ENCODE measurements at places on chromosomes 1 and 21.

DNA sequence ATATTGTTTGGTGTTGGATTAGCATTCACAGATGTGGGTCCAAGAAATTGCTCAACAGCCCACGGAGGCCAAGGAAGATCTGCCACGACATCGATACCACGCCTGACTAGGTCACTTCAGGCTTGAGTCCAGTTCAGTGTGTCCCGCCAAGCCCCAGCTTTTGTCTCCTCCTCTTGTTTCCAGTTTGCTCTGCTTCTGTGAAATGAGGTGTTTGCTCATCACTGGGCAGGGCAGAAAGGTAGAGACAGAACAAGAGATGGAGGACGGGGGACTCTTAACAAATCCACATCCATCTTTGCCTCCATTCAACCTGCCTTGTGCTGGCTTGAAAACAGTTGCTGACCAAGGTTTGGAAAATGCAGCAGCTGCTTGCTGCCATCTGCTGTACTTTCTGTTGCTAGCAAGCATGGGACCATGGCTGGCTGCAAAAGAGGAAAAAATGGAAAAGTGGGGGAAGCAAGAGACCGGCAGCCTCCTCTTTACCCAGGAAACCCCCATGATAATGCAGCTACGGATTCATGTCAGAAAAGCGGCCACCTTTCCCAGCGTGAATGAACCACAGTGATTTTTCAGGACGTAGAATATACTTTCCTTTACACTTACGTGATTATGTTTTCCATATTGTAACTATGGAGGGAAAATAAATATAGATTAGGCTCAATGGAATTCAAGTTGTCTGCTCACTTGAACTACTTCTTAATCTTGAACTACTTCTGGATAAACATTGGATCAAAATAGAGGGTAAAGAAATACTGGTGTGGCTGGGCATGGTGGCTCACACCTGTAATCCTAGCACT lies 80.2 kb upstream of the GREM2 start:
- DNase-seq: no peak

DNA sequence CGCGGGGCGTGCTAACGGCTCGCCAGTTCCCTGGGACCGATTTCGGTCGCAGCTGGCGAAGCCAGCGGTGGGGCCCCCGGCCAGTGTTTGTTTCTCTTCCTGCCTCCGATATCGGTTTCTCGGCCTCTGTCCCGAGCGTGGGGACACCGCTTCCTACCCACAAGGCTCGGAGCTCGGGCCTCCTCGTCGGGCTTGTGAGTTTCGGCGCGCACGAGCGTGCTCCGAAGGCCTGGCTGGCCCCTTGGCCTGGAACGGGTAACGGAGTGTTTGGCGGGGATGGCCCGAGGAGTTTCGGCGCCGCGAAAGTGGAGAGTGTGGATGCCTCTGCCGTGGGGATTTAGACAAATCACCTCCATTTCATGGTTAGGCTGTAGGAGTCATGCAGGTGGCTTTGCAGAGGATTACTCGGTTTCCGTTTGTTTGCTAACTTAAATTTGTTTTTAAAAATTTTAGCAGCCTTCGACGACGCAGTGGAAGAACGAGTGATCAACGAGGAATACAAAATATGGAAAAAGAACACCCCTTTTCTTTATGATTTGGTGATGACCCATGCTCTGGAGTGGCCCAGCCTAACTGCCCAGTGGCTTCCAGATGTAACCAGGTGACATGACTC lies 559 bp downstream of the RBBP4 start:
- DNase-seq: no peak

- no peak for DNase-seq
Measured at GRCh38 chr1:57163325-57163724, 197.5 kb upstream of the C8B start.

- no peak for DNase-seq
Measured at GRCh38 chr1:208045463-208046260, 134.7 kb upstream of the CD34 start.

DNA sequence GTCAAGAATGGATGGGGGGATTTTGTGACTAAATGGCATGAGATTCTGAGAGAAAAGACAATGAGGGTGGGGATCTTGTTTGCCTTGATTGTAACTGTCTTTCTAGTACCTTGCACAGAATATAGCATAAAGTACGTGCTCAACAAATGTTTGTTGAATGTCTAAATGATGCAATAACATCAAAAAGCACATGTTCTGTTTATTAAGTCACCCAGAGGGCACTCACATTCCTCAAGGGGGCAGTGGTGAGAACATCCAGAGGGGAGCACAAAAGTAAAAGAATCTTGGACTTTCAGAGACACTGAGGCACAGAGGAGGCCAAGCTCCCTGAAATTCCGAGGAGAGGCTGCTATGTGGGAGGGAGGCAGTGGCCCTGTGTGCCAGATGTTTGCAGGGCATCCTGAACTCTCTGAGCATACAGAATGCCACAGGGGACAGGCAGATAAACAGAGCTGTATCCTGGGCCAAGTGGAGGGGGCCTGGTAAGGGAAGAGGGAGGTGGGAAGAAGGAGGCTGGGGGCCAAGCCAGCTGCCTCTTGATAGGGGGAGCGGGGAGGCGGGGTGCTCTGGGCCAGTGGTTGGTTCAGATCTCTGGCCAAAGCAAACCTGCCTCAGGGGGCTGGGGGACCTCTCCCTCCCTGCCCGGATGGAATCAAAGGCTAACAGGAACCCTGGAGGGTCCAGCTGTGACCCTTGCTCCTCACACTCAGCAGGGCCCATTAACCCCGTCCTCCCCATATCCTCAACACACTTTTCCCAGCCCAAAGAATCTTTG lies 6.5 kb upstream of the ATP1A2 start:
- no peak for DNase-seq

- DNase-seq: no peak
Measured at GRCh38 chr21:16532840-16533239, 803.1 kb downstream of the USP25 start.

- DNase-seq: no peak
Measured at GRCh38 chr1:175268720-175269119, 76.1 kb upstream of the KIAA0040 start.

- no peak for DNase-seq
Measured at GRCh38 chr1:107122225-107122624, 18.6 kb upstream of the NTNG1 start.

- DNase-seq: no peak
Measured at GRCh38 chr1:25615563-25616094, 962 bp upstream of the MAN1C1 start.

DNA sequence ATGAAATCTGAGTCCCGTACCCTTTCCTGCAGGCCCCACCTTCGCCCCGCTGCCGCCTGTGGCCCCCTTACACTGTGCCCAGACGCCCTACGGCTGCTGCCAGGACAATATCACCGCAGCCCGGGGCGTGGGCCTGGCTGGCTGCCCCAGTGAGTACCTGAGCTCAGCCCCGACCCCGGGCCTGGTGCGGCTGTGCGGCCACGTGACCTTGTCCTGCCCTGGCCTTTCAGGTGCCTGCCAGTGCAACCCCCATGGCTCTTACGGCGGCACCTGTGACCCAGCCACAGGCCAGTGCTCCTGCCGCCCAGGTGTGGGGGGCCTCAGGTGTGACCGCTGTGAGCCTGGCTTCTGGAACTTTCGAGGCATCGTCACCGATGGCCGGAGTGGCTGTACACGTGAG lies 25.2 kb downstream of the AGRN start:
- DNase-seq: no peak

DNA sequence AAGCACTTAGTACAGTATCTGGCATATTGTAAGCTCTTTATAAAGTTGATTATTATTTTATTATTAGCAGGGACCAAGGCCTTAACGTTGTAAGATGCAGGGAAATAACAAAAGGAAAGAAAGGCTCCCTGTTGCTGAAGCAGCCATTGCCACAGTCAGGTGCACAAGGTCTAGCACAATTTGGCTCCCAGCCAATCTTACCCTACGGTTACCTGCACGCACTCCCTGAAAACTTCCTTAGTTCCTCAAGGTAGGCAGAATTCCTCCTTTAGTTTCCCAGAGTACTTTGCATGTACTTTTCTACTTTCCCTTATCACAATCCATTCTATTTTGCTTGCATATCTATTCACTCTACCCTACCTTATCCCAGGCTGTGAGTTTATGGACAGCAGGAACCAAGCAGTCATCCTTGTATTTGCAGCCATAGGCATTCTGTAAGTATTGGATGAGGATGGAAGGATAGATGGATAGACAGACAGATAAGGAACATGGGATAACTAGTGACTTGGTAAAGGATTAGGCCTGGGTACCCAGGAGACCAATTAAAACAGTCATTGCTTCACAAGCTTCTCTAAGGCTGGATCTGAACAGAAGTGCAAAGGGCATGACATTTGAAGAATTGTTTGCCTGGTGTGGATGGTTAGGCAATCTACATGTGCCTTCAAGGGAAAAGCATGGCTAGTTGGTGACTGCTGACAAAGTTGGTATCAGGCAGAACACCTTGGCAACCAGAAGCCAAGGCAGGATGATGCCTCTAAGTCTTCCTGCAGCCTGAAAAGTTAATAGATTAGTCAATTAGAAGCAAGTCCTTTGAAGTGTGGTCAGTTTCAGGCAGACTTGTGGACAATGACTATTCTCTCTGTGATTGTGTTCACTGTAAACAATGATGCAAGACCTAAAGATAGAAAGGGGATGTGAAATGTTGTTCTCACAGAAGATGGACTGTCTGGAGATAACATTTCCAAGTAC lies 20.8 kb upstream of the JAK1 start:
- DNase-seq: no peak

DNA sequence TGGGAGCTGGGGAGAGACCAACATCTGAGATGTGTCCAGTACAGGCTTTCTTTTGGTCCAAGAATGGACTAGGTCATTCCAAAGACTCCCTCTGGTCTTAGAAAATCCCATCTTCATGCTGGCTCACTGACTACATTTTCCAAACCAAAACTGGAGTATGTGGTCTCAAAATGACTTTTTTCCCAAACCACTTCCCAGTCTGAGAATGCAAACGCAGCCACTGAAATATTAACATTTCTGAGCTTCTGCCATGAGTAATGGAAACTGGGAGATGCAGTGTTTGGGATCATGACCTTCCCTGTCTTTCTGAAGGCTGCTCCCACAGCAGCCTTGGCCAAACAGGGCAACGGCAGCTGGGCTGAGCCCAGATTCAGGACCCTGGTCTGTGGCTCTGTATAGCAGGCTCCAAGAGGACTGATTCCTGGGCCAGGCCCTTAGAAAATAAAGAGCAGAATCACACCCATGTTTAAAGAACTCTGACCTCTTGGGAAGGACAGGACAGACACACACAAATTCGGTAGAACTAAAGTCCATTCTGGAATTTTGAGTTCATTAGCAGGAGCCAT lies 62.1 kb upstream of the CNTN2 start:
- DNase-seq: no peak

DNA sequence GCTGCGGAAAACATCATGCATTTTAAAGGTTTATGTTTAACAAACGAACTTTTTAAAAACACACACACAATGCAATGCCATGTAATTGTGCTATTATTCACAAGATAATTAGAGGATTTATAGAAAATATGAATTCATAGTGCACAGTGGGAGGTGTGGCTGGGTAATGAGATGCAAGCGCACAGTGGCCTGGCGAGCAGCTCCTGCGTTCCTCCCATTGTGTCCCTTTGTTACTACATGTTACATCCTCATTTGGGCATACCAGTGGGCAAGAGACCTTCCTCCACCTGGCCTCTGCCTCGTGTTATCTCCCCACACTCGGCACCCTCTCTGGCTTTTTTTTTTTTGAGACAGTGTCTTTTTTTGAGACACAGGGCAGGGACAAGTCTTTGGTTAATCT lies 30.0 kb upstream of the TENT5B start:
- DNase-seq: no peak

DNA sequence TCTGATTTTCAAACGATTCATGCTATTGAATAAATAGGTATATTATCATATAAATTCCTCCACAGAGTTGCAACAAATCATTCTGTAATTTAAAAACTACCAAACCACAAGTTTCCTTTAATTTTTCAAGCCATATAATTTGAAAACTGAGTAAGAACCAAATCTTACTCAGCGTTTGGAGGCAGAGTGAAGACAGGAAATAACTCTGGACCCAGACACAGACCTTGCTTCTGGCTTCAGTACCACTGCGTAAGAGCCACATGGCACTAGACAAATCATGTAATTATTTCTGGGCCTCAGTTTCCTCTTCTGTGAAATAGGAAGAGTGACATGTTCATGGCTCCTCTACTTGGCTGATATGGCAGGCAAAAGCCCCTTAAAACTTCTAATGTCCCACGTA lies 82.4 kb downstream of the SMYD2 start:
- DNase-seq: no peak

- no peak for DNase-seq
Measured at GRCh38 chr1:183218971-183219615, 33.0 kb downstream of the LAMC2 start.

DNA sequence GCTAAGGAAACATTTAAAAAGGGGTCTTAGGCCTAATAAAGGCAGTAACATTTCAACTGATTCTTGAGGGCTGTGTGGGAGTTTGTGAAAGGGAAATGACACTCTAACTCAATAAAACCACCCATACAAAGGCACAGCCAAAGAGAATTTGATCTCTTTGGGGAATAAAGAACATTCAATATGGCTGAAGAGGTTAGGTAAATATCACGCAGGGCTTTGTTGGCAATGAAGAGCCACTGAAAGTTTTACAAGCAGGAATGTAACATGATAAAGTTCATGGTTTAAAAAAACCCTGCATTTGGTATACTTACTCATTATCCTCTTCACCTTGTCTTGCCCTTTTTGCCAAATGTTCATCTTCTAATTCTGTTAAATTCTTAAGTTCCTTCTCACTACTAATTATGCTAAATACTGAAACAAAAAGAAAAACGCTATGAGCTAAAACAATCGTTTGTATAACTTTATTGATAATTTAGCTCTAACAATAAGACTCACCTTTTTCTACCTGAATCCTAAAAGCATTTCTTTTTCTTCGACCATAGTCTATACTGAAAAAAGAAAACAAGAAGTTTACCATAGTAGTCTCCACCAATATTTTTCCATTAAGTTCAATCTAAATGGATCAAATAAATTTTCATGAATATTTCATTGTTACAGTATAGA lies 12.5 kb downstream of the NVL start:
- DNase-seq: no peak

DNA sequence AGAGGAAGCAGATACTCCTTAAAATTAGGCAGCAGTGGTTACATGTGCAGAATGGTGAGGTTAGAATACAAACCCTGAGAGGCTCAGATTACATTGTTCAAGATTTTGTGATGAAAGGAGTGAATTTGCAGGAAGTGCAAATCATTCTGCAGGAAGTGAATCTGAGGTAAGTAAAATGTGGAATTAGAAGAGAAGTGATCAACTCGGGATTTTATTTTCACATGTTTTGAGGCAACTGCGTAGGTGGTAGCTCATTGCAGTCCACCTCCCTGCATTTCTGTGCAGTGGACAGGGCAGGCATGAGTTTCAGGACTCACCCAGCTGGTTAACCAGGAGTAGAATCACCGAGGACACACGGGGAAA lies 2.1 kb upstream of the PLA2G2C start:
- no peak for DNase-seq

- DNase-seq: no peak
Measured at GRCh38 chr1:12201352-12202189, 28.3 kb upstream of the VPS13D start.

DNA sequence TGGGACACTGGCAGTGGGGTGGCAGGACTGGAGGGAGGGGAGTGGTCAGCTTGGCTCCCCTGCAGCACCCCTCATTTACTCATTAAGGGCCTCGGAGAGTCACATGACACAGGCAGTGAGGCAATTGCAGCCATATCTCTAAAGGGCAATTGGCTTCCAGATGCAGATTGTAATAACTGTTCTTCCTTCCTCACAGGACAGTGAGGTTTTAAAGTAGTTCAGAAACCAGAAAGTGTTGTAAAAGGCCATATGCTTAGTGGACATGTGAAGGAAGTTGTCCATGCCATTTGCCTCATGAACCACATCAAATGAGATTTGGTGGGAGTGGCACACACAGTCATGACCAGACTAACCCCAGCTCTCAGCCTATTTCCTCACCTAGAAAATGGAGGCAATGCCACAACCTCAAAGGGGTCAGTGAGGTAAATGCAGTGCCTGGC lies 11.1 kb downstream of the MTX1 start:
- DNase-seq: no peak
